ENCODE measurements at places on chromosomes 5 and 9.

- peak; percentile 3 for DNase-seq
Observed at GRCh38 chr9:1619915-1620710, 395.0 kb upstream of the SMARCA2 start.

DNA sequence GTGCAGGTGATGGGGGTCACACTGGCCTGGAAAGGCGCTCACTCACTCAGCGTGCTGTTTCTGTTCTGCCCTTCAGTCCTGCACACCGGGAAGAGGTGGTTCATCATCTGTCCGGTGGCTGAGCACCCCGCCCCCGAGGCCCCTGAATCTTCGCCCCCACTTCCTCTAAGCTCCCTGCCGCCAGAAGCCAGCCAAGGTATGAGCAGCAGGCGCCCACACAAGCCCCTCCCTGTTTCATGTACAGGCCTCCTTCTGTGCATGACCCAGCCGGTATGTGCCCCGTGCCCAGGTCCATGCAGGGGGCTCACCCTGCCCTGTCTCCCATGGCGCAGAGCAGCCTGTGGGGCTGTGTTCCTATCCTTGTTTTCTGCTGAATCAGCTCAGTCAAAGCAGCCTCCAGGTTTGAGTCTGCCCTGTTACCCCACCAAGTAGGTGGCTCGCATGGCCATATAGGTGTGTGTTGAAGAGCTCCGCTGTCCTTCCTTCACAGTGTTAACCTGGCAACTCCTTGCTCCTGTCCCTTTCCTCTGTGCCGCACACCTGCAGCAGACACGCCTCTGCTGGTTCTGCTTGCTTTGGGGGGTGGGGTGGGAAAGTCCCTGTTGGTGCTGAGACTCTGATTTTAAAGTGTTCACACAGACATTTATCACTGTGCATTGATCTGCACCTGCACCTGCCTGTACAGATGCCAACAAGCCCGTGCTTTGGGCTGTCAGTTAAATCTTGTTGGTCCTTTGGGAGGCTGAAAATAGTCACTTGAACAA, 84.8 kb downstream of the WNK2 start:
- DNase-seq = no peak

GRCh38 chr9:108377881-108378280, 477.9 kb downstream of the ACTL7B start:
- no peak for DNase-seq

- DNase-seq = no peak
Observed at GRCh38 chr9:3457175-3457574, 68.6 kb downstream of the RFX3 start.

GRCh38 chr5:175686396-175686795, 28.5 kb downstream of the HRH2 start:
- no peak for DNase-seq

GRCh38 chr9:91807643-91808246, 142.3 kb downstream of the ROR2 start:
- no peak for DNase-seq

DNA sequence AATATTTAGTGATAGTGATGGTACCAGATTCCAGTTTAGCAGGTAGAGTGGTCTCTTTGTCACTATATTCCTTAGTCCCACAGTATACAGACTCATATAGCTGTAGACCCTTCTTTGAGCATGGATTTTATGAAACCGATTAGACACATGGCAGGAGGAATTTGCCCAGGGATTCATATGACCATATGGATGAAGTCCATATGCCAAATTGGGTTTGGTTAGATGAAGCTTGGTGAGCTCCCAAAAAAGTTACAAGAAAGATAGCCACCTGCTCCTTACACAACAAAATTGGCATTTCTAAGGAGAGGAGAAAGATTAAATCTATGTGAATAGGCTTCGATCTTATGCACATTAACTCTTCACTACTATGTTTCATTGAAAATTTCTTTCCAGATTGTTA, 211.4 kb downstream of the CWC27 start:
- no peak for DNase-seq

DNA sequence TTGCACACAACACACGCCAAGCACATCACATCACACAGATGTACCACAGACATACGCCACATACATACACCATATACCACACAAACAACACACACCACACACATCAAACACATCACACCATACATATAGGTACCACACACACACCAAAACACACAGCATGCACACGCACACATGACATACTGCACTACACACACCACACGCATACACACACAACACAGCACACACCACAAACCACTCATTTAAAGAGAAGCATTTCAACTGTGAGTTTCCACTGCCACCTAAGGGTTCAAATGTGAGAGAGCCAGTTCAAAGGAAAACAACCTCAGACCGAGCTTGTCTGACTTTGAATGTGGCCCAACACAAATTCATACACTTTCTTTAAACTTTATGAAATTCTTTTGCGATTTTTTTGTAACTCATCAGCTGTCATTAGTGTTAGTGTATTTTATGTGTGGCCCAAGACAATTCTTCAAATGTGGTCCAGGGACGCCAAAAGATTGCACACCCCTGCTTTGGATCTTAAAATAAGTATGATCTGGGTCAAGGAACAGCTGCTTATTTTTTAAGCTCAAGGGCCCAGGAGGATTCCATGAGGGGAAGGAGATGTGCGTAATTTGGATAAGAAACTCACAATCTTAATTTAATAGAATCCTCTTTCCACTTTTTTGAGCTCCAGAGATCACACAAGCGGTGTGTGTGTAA, 494.6 kb downstream of the GADD45G start:
- peak; percentile 42 for DNase-seq

DNA sequence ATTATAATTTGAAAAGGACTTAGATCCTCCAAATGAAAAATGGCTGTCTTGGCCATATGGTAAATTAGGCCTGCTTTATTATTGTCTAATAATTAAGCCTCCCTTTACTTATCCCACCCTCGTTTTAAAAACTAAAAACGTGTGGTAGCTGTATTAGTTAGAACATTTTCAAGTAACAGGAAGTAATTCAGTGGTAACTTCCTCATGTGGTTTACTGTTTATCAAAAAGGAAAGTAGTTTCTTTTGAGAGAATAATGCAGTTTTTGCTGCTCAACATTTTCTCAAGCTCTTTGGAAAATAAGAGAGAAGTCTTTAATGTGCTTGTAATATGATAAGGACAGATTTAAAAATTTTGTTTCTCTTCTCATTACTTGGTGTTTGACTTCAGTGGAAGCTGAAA, 26.0 kb downstream of the ZCCHC7 start:
- DNase-seq = peak; percentile 6

GRCh38 chr9:70407081-70407503, 7.4 kb downstream of the KLF9 start:
- peak; percentile 91 for DNase-seq

DNA sequence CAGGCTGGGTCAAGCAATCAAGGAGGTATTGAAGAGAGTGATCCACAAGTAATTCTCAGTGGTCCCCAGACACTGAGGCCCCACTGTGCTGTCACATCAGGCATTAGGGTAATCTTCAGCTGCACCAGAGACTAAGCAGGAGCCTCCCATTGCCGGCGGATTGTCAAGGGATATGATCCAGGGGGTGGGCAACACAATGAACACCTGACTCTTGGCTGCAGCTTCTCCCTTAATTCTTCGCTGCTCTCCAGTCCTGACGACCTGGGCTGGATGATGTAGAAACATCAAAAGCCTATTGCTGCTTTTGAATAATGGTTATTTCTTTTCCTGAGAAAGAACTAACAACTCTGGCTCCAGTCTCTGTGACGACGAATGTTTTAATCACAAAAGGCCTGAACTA, 78.4 kb upstream of the IFNK start:
- DNase-seq = no peak

DNA sequence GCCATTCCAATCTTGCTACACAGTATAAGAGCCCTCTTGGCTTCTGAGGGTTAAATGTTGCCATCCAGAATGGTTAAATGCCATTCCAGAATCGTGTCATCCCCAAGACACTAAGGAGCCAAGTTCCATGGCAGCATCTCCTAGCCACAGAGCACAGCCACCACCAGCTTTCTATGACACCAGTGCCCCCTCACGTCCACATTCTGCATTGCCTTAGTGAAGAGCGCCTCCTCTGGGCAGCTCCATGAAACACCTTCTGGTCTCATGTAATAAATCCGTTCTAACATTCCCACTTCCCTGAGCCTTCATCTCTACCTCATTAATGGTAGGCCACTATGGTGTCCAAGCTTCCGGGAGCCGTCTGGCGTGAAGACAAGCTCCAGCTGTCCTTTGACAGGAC, 12.4 kb downstream of the CBY3 start:
- peak; percentile 41 for DNase-seq

DNA sequence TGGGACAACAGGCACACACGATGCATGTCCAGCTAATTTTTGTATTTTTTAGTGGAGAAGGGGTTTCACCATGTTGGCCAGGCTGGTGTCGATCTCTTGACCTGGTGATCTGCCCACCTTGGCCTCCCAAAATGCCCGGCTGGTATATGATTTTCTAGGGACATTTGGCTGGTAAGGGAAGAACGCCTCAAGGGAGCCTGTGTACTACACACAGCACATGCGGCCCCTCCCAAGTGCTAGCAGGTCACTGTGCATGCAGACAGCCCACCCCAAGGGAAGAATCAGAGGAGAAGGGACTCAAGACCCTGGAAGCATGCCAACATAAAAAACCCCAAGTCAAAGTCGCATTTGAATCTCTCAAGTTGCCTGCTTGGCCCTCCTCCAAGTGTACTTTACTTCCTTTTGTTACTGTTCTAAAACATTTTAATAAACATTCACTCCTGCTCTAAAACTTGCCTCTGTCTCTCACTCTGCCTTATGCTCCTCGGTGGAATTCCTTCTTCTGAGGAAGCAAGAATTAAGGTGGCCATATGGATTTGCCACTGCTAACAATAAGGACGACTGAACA, 24.3 kb upstream of the OTULINL start:
- no peak for DNase-seq

- DNase-seq = no peak
Observed at GRCh38 chr5:171355302-171355724, 32.3 kb upstream of the NPM1 start.

- no peak for DNase-seq
Observed at GRCh38 chr9:134978272-134978671, 60.6 kb upstream of the FCN1 start.
